ENCODE measurements at places on chromosomes 16 and 17.

DNA sequence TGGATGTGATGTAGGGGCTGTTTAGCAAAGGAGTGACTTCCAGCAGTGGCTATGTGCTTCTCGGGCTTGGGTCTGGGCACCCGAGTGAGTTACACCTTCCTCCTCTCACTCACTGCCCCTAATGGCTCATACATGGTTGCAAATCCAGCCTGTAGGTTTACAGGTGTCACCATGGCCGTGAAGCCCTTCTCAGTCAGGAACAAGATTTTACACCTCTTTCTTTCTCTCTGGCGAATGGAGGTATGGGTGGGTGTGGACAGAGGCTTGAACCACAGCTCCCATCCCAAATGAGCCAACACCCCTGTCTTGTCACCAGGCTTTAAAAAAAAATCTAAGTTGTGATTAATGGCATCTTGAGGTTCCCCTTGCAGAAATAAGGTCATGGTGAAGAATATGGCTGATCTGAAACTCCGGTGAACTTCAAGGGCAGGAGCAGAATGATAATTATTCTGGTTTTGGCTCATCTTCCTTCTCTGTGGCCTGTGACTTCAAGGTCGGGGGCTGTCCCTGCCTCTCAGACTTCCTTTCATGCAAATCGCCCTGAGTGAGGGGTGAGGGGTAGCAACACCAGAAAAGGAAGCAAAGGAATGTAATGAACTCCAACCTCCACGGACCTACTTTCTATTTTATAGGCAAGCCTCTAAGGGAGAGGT, 331.2 kb downstream of the MAF start:
- DNase-seq, result no peak

- no peak for DNase-seq
These were observed 897 bp downstream of the OMG start for GRCh38 chr17:31296142-31296541.

DNA sequence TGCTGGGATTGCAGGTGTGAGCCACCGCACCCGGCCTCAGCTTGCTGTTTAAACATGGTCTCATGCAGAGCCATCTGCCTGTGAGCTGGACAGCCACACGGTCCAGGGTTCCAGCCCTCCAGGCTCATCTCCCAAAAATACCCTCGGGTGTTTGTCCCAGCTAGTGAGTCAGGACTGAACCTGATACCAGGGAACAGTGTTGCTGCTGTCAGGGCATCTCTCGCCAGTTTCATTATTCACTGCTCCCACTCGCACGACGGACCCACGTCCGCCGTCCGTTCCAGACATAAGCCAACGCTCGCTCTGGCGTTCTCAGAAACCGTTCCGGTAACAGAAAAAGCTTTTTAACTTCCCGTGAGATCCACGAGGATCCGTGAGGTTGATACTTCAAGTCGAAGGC, 77.6 kb downstream of the NXN start:
- DNase-seq, result no peak

GRCh38 chr17:15492186-15492585, 24.8 kb upstream of the CDRT4 start:
- DNase-seq, result no peak

GRCh38 chr16:84502581-84502980, 1.9 kb downstream of the MEAK7 start:
- no peak for DNase-seq

DNA sequence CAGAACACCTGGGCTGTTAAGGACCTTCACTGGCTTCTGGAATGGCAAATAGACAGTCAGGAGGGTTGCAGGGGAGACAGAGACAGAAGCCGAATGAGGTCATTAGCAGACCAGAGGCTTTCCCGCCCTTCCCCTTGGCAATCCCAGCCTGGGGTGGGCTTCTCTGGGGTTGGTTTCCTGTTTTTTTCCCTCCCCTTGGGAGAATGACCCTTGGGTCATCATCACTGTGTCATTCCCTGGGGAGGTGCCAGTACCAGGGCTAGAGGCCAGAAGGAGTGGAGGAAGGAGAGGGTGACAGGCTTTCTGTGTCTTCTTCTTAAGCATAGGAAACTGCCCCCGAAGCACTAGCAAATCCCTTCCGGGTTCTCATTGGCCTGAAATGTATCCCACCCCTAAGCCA, 42.9 kb upstream of the IL21R start:
- no peak for DNase-seq

- no peak for DNase-seq
These were observed at the start of gene CEP295NL for GRCh38 chr17:78903101-78903779. TSS of gene CEP295NL (minus strand) at chr17:78903201. CDS start at chr17:78901828, 1,373 bp downstream.

GRCh38 chr17:39200070-39200879, at the start of gene RPL19:
TSS of gene RPL19 (plus strand) at chr17:39200283. CDS start at chr17:39200345, 62 bp downstream.
- DNase-seq, result peak; percentile 65

GRCh38 chr17:17648762-17649161, 32.5 kb upstream of the RAI1 start:
- DNase-seq, result no peak

GRCh38 chr17:67496286-67496685, 119.2 kb downstream of the PITPNC1 start:
- no peak for DNase-seq

DNA sequence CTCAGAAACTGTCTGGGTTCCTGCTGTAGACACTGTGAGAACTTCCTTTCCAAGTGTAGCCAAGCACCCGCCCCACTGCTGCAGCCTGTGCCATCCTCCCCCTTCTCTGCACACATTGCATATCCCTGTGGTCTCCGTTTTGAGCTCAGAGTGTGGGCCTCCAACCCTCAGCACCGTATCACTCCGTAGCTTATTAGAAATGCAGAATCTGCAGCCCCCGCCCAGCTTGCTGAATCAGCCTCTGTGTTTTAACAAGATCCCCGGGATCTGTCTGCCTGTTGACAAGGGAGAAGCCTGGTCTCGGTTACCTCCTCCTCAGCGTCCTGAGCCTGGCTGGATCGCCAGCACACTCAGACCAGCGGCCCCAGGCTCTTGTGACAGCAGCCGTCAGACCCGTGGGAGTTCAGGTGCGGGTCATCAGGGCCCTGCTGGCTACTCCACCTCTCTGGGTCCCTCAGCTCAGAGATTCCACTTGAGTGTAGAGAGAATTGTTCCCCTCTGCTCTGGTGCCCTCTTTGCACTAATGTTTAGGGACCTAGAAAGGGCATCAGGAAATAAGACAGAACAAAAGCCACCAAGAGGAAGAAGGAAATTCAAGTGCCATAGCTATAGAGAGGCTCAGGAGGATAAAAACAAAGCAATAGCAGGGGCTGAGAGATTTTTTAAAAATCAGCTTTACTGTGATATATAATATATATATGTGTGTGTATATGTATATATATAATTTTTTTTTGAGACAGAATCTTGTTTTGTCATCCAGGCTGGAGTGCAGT, 92.3 kb downstream of the PITPNC1 start:
- no peak for DNase-seq

- DNase-seq, result peak; percentile 18
These were observed 99.4 kb downstream of the CYLD start for GRCh38 chr16:50841081-50841886.

DNA sequence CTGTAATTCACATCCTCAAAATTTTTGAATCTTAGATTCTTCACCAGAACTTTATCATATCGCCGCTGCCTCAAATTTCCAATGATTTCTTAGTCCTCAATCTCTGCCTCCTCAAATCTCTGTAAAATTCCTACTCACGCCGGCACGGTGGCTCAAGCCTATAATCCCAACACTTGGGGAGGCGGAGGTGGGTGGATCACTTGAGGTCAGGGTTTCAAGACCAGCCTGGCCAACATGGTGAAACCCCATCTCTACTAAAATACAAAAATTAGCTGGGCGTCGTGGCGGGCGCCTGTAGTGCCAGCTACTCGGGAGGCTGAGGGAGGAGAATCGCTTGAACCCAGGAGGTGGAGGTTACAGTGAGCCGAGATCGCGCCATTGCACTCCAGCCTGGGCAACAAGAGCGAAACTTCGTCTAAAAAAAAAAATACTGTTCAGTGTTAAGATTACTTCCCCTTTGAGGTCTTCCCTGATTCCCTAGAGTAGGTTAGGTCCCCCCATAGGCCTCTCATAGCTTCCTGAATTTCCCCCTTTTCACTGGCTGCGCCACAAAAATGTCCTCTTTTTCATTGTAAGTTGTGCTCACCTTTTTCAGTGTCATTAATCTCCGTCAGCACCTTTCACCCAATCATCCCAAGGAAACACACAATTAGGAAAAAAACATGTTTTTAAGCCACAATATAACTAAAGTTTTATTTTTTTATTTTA, 919 bp upstream of the CBX1 start:
- no peak for DNase-seq

- no peak for DNase-seq
These were observed 28.5 kb upstream of the KDM8 start for GRCh38 chr16:27174798-27175197.

- DNase-seq, result no peak
These were observed 40.7 kb downstream of the DNAJA2 start for GRCh38 chr16:46932802-46933201.

DNA sequence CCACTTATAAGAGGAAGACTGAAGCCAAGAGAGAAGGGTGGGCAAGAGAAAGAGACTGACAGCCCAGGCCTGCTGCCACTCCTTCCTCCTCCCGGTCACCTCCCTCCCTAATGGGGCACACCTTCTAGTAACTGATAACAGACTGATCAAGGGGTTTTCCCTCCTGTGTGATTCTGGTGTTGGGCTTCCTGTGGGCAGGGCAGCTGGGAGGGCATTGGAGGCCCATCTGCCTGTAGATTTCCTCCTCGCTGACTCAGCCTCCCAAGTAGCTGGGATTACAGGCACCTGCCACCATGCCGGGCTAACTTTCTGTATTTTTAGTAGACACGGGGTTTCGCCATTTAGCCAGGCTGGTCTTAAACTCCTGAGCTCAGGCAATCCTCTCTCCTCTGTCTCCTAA, 16.2 kb downstream of the CA4 start:
- DNase-seq, result no peak

GRCh38 chr17:62907961-62908360, 58.1 kb upstream of the TANC2 start:
- no peak for DNase-seq

DNA sequence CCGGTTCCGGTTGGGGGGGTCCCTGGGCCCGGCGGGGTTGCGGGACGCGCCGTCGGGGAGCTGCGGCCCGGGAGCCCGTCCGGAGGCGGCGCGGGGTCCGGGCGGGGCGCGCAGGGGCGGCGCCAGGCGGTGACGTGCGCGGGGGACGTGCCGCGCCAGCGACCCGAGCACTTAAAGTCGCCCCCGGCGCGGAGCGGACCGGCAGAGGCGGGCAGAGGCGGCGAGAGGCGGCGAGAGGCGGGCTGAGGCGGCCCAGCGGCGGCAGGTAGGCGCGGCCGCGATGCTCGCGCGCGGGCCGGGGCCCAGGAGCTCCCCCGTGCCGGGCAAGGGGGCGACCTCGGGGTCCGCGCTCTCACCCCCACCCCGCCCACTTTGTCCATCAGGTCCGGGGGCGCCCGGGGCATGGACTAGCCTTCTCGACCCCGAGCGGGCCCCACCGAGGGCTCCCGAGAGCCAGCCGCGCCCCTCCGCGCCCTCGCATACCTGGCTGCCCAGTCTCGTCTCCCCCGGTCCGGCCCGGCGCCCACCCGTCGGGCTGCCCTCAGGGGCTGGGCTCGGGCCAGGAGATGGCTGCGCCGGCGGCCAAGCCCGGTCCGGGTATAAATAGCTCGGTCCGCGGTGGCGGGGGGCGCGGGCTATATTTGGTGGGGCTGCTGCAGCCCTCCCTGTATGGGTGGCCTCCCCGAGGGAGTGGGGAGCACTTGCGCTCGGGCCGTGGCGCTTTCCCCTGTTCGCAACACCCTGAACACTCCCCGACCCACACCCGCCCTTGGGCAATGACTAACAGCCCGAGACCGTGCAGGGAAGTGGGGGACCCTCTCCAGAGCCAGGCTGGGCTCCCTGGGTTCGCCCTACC, at the start of gene SLC16A3:
SLC16A3 (plus strand) TSS at position 201 of the 856 bp plus-strand sequence. CDS start 6,967 bp downstream, outside the sequence.
- DNase-seq, result peak; percentile 56

GRCh38 chr17:74981979-74982662, 5.3 kb upstream of the CDR2L start:
- DNase-seq, result peak; percentile 57

DNA sequence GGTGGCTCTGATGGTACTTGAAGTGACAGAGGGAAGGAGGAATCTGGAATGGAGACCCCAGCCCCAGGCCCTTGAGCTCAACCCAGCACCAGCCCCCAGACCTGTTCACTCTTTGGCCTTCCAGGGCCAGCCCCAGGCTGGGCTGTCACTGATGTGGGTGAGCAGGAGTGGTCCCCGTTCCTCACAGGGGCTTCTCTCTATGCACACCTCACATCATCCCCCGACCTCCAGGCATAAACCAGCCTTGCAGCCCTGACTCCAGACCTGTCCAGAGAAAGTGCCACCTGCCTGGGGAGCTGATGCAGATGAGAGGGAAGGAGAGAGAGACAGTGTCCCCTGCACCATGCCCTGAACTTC, 182.6 kb upstream of the SDK2 start:
- DNase-seq, result no peak

GRCh38 chr16:19008245-19009169, 24.8 kb downstream of the TMC7 start:
- DNase-seq, result no peak

GRCh38 chr16:76970745-76971099, 220.3 kb upstream of the MON1B start:
- no peak for DNase-seq

DNA sequence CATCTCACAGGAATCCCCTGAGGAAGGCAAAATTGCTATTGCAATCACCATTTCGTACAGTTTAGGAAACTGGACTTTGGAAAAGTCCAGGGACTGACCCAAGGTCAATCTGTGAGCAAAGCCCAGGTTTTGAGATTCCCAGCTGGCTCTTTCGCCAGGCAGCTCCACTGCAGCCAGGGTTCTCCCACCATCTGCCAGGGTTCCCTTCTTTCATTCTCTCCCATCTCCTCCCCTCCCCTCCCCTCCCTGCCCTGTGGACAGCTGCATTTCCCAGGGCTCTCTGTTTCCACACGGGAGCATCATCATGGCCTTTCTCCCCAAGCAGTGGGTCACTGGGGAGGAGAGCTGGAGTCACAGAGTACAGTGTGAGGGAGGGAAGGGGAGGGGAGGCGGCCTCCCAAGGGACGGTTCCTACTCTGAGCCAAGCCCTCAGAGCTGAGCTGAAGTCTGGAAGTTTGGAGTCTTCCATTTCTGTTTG, 11.9 kb upstream of the GSDMA start:
- DNase-seq, result no peak

DNA sequence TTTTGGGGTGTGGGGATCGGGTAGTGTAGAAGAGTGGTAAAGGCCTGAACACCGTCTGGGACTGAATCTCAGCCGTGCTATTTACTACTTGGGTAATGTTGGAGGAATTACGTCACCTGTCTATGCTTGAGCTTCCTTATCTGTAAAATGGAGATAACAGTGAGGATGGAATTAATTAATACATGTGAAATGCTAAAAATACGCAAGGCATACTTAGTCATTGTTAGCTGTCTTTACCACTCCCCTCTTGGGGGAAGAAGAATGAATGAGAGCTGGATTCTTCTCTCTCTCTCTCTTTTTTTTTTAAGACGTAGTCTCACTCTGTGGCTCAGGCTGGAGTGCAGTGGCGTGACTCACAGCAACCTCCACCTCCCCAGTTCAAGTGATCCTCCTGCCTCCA, 41.1 kb upstream of the TANGO6 start:
- DNase-seq, result no peak

Measured in activated T-cell treated with anti-CD3 and anti-CD28 coated beads for 4 hours (primary cell).